Occipital lobe (tissue), 3 donors: ENCODE measurements at places on chromosomes 2 and 18. TPM values are rescaled to one million over a fixed set of nuclear protein-coding genes. Genes with fewer than 3 reads are reported as not detected.

The TMEM18 gene
- total RNA-seq, result 19.8 TPM

The SH3RF3 gene
- 12.3 TPM for total RNA-seq

The BOLL gene
- not detected for total RNA-seq

DNA sequence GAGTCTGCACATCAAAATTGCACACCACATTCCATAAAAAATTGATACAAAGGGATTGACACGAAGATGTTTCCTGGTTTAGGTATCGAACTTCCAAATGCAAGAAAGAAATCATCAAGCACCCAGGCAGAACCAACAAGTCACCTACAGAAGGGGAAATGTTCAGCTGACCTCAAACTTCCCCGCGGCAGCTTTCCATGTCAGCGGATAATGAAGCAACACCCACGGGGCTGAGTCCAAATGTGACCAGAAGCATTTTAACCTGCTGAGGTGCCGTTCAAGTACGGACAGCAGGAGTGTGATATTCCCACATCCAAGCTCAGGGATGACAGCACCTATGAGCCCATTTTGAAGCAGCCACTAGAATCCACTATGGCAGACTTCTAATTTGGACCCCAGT, 124.9 kb downstream of the GALNT14 start:
- DNase-seq, result no peak

- DNase-seq, result no peak
Measured at GRCh38 chr2:200077210-200077650, 121.8 kb downstream of the MAIP1 start.

GRCh38 chr2:88747990-88748389, 56.5 kb downstream of the RPIA start:
- no peak for DNase-seq

DNA sequence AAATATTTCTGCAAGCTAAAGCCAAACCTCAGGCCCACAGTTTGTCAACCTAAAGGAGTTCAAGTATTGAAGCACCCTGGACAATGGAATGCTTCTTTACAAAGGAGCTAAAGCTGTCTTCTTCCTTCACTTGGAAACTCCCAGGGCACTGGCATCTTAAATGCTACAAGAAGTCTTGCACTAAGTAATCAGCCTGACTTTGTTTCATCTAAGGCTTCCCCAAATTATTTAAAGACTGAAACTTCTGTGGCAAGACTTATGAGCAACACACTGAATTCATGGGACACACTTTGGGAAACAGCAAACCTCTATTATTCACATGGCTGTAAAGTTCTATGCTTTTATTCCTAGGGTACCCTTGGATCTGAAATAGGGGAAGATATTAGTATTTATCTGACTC, 14.7 kb downstream of the PID1 start:
- no peak for DNase-seq

- no peak for DNase-seq
Measured at GRCh38 chr2:129724021-129724757, 255.3 kb upstream of the RAB6C start.
